ENCODE measurements at places on chromosomes 4 and X.
A peak's percentile ranks its signal among the peaks of the same experiment; 100 is the strongest.

GRCh38 chrX:75038925-75039324 lies 113.7 kb upstream of the NEXMIF start:
- DNase-seq: no peak

DNA sequence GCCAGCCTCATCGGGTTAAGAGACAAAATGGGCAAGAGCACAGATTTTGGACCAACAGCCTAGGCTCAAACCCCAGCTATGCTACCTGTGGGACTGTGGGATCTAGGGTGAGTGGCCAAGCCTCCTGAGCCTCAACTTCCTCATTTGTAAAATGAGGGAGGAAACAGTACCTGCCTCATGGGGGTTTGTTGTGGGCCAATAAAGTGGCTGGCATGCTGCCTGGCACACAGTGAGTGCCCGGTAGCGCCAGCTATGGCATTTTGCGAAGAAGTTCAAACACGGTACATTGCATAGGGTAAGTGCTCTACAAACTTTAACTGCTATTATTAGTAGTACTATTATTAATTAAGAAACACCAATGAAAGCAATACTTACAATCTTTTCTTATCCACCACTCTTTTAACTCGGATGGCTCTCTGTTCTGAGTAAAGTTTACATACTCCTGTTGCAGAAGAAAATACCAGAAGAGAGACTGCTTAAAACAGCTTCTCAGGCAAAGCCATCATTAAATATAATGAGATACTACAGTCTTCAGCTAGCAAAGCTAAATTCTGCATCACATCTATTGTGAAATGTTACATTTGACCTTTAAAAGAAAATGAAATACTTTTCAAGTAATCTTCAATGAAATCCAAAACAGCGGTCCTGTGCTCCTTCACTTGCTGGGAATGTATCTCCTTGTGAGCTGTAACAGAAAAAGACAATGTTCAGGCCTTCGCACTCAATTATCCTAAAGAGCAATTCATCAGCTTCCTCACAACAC lies 70.1 kb downstream of the NSG1 start:
- no peak for DNase-seq

DNA sequence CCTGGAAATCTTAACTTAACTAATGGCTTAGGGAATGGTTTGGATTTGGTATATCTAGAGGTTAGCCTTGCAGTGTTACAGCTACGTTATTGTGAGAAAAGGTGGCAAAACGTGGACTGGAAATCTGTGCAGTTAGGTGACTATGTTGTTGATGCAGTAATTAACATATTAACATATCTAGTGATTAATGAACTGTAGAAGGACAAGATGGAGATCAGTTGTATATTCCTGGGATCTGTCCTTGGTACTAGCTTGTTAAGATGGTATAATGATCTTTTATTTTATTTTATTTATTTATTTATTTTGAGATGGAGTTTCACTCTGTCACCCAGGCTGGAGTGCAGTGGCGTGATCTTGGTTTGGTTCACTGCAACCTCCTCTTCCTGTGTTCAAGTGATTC lies 36.9 kb downstream of the GPAT3 start:
- no peak for DNase-seq

GRCh38 chr4:13095722-13096121 lies 388.4 kb downstream of the RAB28 start:
- no peak for DNase-seq

DNA sequence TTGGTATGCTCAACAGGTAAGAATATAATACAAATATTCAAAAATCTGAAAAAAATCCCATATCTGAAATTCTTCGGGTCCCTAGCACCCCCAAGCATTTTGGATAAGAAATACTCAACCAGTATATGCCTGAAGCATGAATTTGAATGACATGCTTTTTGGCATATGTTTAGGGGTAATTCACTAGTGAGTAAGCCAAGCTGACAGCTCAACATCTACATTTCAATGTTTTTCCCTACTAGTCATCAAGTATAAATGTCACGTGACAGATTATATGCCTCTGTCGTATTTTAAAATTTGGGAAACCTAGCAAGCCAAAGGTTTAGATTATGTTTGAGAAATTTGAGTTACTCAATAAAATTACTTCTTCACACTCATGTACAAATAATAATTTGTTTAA lies 125.1 kb downstream of the FGF16 start:
- no peak for DNase-seq

DNA sequence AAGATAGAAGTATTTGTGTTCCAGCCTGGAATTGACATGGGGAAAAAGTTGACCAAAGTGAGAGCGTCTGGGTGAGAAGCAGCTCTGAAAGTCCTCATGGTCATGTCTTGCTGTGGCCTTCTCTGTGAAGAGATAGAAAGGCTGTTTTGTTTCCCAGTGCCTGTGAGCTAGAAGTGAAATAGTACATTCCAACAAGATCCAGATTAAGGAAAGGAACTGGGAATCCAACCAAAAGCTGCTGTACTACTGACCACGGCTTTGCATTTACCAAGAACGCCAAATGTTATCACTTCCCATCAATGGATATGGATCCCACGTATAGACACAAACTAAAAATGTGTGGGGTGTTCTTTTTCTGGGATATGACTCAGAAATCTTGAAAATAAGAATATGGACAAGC lies 51.2 kb downstream of the TENM3 start:
- DNase-seq: no peak

DNA sequence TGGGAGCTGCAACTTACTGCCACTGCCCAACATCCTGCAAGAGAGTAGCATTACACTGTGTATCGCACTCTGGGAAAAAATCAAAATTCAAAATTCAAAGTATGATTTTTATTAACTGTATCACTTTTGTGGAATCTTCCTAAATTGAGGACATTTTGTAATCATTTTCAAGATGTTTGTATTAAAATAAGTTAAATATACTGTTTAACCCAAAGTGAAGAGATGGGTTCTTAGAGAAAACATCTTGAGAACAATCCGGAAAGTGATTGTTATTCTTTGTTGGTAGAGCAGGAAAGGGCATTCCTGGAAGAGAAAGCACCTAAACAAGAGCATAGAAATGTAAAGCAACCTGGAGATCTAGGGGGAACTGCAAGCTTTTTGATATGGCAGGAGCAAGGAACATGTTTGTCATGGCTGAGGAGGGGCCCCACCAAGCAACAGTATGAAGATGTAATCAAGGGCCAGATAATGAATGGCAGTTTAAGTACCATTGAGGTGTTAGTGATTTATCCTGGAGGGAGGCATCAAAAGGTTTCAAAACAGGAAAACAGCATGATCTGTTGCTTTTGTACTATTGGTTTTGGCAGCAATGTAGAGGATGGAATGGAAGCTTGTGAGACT lies 14.1 kb upstream of the SEC24D start:
- DNase-seq: no peak

- DNase-seq: no peak
These were observed 30.8 kb downstream of the RBBP7 start for GRCh38 chrX:16839219-16839851.

- DNase-seq: no peak
These were observed 22.6 kb downstream of the L1CAM start for GRCh38 chrX:153863251-153863991.

DNA sequence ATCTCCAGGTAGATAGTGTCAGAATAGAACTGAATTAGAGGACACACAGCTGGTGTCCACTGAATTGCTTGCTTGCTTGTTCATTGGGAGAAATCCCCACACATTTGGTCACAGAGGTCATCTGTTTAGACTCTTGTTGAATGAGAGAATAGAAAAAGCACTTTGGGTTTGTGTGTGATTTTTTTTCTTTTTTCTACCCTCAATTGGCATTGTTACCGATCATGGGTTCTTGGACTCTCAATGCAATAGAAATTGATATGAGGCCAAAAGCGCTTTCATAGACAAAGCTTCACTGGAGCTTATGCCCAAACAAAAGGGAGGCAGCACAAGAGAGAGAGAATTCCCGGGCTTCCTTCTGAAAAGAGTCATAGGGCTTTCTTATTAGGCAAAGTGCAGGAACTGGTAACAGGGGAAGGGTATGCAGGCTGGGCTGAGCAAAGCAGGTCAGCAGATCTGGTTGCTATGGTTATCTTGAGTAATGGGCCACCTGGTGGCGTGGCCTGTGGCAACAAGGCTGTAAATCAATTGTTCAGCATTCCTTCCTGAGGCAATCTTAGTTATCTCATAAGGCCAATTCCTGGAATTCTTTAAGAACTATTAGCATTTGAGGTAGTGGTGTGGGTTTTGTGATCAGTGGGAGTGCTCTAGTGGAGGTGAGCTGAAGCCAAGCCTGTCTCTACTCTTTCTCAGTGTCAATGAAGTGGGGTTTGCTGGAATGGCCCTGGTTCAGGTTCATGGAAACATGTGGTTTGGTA lies 5.3 kb upstream of the GPR82 start:
- DNase-seq: peak; percentile 41

- DNase-seq: no peak
These were observed 1575.8 kb upstream of the PABPC4L start for GRCh38 chr4:135777361-135777760.

DNA sequence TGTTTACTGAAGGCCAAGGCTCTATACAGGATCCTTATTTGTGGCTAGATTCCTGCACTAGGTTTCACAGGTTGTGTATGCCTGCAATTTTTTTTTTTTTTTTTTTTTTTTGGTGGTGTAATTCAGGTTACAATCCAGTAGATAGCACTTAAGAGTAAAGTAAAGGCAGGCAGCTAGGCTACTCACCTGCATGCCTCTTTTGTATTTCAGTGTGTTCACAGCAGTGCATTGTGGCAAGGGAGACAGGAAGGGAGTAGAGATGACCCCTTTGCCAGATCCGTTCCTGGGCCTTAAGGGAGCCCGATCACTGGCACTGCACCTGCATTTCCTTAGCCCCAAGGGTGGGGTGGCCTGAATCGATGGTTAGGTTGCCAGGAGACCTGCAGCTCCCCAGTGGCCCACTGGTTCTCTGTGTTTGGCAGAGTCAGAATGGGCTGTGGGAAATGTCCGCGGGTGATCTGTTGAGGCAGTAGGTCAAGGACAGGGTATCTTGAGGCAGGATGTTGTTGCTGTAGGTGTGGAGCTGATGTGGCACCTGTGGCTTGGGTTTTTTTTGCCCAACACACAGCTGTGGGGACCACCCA lies 374.9 kb upstream of the AADAT start:
- DNase-seq: peak; percentile 43

GRCh38 chrX:148913971-148914370 lies 413.6 kb downstream of the AFF2 start:
- DNase-seq: no peak

DNA sequence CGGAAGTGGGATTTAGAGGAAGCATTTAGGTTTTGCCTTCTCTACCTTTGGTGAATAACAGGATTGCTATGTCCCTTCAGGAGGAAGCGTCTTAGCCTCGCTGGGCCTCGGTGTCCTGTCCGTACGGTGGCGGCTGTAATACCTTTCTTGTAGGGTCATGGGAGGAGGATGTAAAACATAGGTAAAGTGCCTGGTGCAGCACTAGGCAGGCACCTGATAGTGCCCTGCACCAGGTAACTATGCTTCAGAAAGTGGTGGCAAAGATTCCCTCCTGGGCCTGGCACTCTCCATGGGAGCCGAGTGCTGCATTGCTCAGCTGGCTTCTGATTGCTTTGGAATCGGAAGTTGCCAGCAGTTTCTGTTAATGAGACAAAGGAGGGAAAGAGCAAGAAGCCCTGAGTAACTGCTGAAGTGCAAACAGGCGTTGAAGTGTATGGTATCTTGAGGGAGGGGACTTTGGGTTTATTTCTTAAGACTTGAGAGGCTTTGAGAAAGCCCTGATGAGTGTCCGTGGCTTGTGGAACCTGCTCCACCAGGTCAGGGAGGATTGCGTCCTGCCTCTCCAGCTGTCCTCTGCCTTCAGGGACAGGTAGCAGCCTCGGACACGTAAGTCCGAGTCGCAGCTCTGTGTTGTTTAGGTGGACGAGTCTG lies 45.8 kb downstream of the TBC1D14 start:
- DNase-seq: no peak
